ENCODE measurements at places on chromosomes 7 and 10. TPM values are rescaled to one million over a fixed set of nuclear protein-coding genes. Genes with fewer than 3 reads are reported as not detected.

EPO gene
- not detected for total RNA-seq

ADAP1 gene
- 3.5 TPM for total RNA-seq

SNX10 gene
- 1.1 TPM for total RNA-seq

NXPH1 gene
- total RNA-seq = not detected

AQP1 gene
- not detected for total RNA-seq

ARHGEF35 gene
- not detected for total RNA-seq

TRIM24 gene
- total RNA-seq = 20.3 TPM

WDR11 gene
- 52.8 TPM for total RNA-seq

IFIT1B gene
- not detected for total RNA-seq

ASB10 gene
- not detected for total RNA-seq

MRLN gene
- not detected for total RNA-seq

FXYD4 gene
- not detected for total RNA-seq

Measured in SJSA1 (cell line).